Large intestine (tissue), 12 donors: ENCODE measurements at places on chromosomes 1 and 21.

- DNase-seq, result no peak
Observed at GRCh38 chr1:82466891-82467290, 666.2 kb downstream of the ADGRL2 start.

DNA sequence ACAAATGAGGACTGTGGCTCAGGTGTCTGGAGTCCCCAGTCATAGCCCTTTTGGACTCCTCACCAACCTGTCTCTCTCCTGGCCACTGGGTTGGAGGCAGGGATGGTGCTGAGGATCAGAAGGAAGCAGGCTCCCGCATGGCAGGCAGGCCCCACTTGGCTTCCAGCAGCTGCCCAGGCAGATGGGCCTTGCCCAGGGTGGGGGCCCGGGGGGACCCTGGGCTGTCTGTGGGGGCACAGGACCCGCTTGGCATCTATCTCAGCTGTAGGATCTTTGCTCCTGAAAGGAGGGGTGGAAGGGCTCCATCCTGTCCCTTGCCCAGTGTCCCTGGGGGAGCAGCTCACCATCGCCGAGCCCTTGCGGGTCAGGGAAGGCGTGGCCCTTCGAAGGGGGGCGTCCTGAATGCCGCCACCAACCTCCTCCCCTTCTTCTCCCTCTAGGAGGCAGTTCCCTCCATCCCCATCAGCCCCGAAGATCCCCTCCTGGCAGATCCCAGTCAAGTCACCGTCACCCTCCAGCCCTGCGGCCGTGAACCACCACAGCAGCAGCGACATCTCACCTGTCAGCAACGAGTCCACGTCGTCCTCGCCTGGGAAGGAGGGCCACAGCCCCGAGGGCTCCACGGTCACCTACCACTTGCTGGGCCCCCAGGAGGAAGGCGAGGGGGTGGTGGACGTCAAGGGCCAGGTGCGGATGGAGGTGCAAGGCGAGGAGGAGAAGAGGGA, 154.5 kb downstream of the PEX14 start:
- DNase-seq, result no peak

- DNase-seq, result no peak
Observed at GRCh38 chr1:151978922-151979321, 14.7 kb downstream of the S100A10 start.

- DNase-seq, result no peak
Observed at GRCh38 chr1:147815503-147815902, 55.1 kb upstream of the GJA5 start.

DNA sequence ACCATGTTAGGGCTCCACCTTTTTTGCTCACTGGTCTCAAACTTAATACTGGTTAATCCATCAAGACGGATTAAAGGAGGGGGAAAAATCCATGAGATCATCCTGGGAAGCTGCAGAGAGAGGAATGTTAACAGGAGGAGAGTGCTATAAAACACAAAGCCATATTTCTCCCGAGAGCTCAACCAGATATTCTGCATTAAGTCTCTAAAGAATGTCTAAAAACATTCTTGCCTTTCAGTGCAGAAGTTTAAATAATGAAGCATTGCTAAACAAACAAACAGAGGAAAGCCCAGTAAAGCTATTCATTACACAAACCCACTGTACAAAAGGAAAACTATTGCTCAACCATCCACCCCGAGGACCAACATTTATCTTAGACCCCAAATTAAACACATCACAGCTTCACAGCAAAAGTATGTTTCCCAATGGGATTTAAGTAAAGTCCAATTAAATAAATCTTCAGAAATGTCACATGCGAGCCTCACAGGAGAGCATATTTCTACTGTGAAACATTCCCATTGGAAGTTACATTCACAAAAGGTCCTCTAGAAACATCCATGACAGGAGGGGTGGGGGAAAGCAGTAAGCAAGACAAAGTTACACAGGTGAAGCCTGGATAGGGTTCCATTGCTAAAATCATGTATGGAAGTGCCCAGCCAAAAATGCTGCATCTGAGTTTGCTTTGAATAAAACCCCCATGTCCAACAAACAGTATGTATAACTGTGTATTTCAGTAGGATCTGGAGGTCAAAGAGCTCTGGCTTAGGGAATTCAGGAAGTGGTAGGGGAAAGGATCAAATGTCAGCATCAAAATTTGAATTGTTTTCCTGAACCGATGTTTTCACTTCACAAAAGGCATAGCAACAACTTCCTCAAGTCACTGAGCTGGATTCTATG, 23.3 kb downstream of the DUSP10 start:
- peak; percentile 51 for DNase-seq

DNA sequence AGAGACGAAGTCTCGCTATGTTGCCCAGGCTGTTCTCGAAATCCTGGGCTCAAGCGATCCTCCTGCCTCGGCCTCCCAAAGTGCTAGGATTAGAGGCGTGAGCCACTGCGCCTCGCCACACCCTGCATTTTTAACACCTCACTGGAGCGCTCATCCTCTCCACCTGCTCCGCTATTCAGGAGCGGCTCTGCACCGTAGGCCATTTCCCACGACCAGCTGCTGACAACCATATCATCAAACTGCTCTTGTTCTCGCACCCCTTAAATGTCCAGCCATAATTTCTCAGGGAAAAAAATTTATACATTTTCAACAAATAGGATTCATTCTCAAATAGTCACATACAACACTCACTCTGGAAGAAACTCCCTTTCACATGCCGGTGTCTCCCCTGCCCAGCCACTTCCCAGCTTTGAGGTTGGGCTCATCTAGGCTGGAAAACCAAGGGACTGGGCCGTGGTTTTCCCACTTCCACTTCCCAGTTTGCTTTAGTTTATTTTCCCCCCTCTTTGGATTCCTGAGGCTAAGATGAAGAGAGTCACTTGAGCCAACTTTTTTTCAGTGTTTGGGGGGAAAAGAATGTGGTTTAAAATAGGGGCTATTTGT, 639 bp upstream of the IPO9 start:
- DNase-seq, result no peak

GRCh38 chr1:171219346-171220080, 28.8 kb upstream of the FMO1 start:
- no peak for DNase-seq

DNA sequence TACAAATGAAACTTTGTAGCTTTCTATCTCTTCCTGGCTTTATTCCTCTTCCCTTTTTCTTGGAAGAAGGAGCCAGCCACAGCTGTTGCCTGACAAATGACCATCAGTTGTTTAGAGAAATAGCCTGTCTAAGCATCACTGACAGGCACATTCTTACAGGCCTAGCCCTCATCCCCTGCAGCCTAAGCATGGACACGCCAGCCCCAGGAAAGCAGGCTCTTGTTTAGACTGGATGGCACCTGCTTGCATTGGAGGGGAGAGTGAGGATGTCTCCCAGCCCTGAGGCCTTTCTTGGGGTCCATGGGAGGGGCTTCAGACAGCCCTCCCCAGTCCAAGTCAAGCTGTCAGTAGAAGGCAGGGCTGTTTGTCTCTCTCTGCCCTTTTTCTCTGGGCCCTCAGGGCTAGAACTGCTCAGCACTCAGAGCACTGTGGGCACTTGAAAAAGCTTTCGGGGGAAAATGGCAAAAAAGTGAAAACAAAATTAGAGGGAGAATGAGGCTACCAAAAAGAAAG, 282.5 kb upstream of the PLXNA2 start:
- no peak for DNase-seq

- no peak for DNase-seq
Observed at GRCh38 chr1:31502253-31502652, 74.1 kb upstream of the TINAGL1 start.

DNA sequence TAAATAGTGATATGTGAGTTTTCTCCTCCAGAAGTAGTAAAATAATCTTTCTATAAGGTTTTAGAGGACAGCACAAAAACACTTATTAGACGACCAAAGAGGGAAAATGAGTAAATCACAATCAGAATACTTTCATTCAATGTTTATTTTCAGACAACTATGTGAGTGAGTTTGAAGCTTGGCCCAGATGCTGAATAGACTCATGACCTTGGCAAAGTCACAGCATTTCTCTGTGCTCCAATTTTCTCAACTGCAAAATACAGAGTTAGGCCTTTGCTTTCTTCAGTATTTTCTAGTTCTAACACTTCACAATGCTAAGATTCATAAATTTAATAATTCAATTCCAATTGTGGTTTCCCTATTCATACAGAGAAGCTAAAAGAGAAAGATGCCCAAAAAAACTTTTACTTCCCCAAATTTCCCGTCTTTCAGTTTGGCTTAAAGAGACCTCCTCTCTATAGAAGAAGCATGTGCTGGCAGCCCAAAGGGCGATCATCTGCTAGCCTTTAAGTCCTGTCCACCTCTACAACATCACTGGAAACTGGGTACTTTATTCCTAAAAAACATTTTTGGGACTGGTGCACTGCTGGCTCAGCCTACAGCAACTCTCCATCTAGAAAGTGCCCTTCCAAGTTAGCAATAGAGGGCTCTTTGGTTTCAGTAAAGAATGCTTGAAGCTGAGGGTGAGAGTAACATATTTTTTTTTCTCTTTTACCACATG, 116.8 kb upstream of the GORAB start:
- no peak for DNase-seq

GRCh38 chr1:12424087-12424529, 193.9 kb downstream of the DHRS3 start:
- no peak for DNase-seq

GRCh38 chr1:11886986-11887665, 28.4 kb upstream of the NPPB start:
- no peak for DNase-seq

- DNase-seq, result no peak
Observed at GRCh38 chr1:113904293-113904673, 316 bp downstream of the AP4B1 start.

- no peak for DNase-seq
Observed at GRCh38 chr1:226741009-226741408, 1.9 kb upstream of the ITPKB start.

DNA sequence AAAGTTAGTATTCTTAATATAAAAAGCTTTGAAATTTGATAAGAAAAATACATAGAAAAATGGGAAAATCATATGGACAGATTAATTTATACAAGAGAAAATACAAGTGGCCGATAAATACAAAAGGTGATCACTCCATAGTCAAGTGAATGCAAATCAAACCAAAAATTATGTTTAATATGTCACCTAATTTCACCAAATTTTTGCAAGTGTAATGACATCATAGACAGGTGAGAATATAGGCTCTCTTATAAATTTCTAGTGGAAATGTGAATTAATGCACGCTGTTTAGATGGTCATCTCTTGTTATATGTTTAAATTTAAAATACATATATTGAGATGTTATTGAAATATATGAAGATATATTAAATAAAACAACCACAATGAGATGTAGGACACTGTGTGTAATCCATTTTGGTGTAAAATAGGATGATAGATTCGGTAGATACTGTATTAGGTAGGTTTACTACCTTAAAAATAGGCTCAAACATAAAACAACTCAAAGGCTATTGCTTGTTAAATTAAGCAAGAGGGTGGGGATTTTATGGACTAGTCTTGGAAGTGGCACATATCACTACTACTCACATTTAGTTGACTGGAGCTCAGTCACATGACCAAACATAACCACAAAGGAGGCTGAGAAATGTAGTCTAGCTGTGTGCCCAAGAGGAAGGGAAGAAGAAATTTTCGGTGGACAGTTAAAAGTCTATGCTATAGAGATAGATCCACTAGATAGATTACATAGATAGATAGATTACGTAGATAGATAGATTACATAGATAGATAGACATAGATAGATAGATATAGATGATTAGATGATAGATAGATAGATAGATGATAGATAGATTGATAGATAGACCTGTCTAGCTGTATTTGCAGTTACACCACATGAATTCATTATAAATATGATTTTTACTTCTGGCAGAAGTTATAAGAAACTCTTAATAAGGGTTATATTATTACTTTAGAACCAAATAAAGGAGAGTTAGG, 9.2 kb downstream of the INSL5 start:
- DNase-seq, result no peak

DNA sequence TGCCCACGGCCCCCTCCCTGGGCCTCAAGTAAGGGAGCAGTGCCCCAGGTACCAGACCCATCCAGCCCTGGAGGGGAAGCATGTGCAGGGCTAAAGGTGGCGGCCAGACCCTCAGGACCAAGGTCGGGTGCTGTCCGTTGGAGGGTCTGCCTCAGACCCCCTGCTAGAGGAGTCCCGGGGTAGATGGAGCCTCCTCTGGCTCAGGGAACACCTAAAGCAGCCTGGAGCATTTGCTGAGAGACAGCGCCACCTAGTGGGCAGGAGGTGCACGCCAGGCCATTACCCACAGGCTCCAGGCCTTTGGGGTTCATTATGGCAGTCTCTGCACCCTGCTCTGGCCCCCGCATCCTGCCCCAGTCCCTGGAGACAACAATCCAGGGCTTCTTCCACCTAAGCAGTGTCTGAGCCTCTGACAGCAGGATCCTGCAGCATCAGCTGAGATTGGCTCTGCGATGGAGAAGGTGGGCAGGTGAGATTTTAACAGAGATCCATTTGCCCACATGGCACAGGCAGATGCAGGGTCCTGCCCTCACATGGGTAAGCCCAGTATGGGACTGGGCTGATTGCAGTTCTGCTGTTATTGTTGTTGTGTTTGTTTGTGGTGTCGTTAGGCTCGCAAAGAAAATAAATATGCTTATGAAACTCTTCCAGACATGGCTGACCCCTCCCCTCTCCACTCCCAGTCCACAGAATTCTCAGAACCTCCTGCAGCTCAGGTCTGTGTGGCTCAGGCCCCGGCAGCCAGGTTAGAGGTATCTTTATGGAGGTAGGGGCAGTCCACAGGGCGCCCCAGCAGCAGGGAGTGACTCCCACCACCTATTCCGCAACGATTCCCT, 42.4 kb downstream of the CTNNBIP1 start:
- DNase-seq, result peak; percentile 53

DNA sequence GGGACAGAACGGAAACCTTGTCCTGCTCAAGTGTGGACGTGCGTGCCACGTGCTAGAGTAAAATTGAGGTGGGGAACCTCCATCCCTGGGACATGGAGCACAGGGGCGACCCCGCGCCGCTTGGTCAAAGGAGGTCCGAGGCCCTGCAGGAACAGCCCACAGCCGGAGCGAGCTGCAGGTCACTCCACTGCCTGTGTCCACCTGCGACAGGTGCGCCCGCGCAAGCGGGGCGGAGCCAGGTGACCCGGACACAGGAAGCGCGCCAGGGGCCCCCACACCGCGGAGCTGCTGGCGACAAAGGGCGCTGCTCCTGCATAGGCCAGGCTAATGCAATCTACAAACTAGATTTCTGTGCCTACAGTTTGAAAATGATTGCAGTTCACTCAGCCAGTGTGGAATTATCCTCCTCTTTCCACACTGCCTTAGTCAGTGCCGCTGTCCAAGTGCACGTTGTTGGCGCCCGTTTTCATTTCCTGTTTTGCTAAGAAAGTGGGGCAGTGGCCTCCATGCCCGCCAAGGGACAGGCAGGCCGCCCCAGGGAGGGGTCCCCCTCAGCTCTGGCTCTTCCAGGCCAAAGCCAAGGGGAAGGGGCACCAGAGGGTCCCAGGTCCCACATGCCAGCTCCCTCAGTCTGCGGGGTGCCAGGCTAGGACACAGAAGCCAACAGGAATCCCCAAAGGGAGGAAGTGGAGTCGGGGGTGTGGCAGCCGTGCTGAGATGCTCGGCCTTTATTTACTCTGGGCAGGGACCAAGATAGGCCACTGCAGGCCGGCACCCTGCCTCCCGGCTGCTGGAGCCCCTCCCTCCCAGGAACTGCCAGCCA, 4.3 kb upstream of the NADK start:
- peak; percentile 61 for DNase-seq

GRCh38 chr1:204263254-204263910, 49.6 kb upstream of the GOLT1A start:
- no peak for DNase-seq

GRCh38 chr1:217897100-217897499, 266.0 kb downstream of the SPATA17 start:
- DNase-seq, result no peak
